ENCODE measurements at places on chromosomes 2 and 18.

DNA sequence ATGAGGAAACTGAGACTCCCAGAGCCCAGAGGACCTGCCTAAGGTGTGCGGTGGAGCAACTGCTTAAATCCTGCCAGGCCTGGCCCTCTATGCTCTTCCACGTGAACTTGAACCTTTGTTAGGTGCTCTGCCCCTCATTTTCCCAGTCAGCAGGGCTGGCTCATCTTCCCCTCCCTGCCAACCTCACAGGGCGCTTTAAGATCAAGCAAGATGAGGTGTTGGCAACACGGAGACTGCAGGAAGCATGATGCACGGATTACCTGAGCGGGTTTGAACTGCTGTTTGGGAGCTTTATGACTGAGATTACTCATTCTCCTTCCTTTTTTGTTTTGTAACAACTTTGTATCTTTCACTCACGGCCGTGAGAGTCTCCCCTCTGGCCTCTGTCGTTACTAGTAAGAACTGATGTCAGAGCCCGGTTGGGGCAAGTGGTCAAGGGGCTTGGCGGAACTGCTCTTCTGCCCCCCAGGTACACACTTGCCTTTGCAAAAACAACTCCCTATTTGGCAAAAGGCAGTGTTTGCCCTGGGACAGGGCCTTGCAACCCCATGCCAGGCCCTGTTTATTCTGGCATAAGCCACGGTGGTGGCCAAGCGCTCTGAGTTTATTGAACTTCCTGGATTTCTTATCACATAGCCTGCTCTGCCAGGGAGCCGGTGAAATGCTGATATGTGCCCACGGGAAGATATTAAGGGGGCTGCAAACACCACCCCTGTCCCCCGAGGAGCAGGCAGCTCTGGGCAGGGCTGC lies 127.8 kb downstream of the INHBB start:
- DNase-seq: no peak

GRCh38 chr18:22210311-22210754 lies 40.9 kb downstream of the GATA6 start:
- no peak for DNase-seq

GRCh38 chr2:19426941-19427340 lies 68.5 kb upstream of the OSR1 start:
- no peak for DNase-seq

GRCh38 chr2:46306988-46307655 lies 9.9 kb downstream of the EPAS1 start:
- no peak for DNase-seq

GRCh38 chr2:165898381-165898780 lies 55.2 kb downstream of the TTC21B start:
- no peak for DNase-seq

GRCh38 chr2:175442441-175442840 lies 260.9 kb upstream of the ATP5MC3 start:
- DNase-seq: peak; percentile 57

- no peak for DNase-seq
Measured at GRCh38 chr2:152097801-152098495, 896 bp downstream of the CACNB4 start.

DNA sequence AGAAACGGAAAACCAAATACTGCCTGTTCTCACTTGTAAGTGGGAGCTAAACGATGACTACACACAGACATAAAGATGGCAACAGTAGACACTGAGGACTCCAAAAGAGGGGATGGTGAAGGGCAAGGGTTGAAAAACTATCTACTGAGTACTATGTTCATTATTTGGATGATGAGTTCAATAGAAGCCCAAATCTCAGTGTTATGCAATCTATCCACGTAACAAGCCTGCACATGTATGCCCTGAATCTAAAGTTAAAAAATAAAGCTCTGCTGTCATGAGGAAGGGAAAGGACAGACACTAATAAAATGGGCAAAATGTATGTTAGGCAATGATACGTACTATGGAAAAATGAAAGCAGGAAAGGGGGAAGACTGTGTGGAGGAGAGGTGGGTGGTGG lies 376.0 kb downstream of the TGIF1 start:
- DNase-seq: no peak
